ENCODE measurements at places on chromosomes 2 and 18. TPM values are rescaled to one million over a fixed set of nuclear protein-coding genes. Genes with fewer than 3 reads are reported as not detected.

DNA sequence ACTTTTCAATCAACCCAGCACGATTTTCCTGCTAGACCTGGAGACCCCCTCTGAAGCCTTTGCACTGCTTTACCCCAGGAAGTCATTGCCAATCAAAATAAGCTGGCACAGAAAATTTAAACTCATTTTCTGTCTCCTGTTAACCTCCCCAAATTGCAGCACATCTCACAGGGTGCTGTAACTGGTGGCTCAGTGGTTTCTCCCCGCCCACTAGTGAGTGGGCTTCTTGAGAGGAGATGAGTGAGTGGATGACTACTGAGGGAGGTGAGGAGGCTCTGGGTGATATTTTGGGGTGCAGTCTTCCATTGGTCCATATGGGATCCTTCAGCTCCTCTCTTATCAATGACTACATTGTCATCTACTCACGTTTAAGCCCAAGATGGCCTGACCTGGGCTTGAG is 239.8 kb upstream of the HS6ST1 start:
- no peak for DNase-seq

- no peak for DNase-seq
Measured at GRCh38 chr2:42913280-42913878, 121.0 kb upstream of the HAAO start.

GRCh38 chr2:152740743-152741328 is 22.4 kb downstream of the ARL6IP6 start:
- DNase-seq = no peak

GRCh38 chr2:207881902-207882301 is 112.2 kb upstream of the FZD5 start:
- DNase-seq = no peak

DNA sequence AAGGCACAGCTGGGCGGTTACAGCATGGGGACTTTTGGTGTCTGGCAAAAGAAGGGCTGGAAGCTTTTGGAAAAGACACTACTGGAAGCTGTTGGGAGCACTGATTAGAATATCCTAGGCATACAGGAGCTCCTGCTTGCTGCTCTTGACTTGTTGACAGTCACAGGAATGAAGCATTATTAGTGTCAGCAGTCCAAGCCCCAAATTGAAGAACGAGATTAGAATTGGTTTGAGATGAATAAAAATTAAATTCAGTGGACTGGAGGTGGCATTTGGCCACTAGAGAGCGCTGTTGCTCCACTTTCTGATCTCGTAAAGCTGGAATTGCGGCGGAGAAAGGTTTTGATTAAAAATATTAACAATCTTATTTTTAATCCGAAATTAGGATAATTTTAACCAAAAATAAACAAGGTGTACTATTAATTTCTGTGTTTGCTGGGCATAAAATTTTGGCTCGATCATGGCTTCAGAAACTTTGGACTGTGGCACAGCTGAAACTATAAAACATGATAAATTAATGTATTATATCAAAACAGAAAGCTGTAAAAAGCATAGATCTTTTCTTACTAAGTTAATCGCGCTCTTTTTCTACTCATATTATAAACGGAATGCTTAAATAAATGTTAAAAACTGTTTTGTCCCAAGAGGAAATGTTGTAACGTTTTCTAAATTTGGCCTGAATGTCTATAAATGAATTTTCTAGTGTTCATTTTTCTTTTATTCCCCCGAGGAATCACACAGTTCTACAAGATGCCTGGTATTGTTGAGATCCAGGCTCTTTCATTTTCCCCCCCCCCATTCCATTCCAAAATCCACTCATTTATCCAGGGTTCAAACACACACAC is 2.4 kb upstream of the HOXD8 start:
- peak; percentile 81 for DNase-seq

DNA sequence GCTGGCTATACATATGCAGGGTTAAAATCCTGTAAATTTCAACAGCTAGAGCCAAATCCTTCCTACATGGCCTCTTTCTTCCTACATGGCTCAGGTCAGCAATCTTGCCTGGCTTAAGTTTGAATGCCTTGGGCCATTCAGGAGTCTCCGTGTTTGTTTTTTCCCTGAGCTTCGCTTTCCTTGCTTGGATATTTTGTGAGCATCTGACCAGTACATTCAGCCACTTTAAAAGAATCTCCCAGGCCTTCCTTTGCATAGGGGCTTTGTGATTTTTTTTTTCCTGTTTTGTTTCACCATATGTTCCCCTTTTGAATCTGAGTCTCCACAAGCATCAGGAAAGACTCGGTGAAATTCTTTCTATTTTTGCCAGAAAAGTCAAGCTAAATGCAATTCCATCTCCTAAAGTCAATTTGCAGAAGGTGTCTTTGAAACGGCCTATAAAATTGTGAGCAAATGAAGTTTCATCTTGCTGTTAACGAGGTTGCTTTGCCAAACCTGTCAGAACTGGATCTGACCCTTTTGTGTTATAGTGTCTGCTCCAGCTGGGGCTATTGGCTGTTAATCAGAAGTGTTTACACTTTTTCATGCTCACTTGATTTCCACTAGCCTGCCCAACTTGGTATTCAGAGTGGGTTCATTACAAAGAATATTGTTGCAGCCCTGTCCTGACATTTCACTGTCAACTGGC is 256.9 kb downstream of the DCC start:
- no peak for DNase-seq

GRCh38 chr2:84131278-84131830 is 327.7 kb downstream of the SUCLG1 start:
- DNase-seq = no peak

DNA sequence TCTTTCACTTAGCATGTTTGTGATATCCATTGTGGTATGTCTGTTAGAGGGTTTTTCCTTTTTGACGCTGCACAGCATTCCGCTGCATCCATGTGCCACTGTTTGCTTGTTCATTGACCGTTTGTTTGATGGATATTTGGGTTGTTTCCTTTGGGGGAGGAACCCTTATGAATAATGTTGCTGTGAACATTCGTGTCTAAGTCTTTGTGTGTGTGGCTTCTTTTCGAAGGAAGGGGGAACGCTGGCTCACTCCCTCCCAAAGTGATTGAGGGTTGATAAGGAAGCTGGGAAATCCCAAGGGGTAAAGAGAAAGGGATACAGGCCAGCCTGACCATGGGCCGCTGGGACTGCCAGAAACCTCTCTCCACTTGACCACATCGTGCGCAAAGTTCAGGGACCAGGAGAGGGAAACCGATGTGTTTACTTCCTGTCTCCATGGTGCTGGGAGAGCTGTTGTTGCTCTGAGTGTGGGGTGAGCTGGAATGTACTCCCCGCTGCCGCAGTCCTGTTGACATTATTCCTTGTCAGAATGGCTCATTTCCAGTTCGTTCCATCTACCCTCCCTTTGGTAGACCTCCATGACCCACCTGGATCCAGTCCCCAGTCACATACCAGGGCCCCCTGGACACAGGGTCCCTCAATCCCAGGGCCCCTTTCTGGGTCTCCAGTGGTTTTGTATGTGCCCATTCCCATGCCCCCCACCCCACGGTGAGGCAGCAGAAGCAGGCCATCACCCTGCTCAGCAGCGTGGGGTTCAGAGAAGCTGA is 39.6 kb downstream of the HS1BP3 start:
- DNase-seq = no peak

- no peak for DNase-seq
Measured at GRCh38 chr18:48032876-48033789, 102.7 kb upstream of the SMAD2 start.

Gene ADCYAP1
- not detected for total RNA-seq

Gene TMEM37
- not detected for total RNA-seq

Gene ATP8B1
- not detected for total RNA-seq

Gene CD8B
- 0.94 TPM for total RNA-seq

Gene ERICH2
- total RNA-seq = not detected

Gene FBLN7
- total RNA-seq = 34.5 TPM

Gene MYOM1
- total RNA-seq = 0.40 TPM

All from activated naive CD4-positive, alpha-beta T cell treated with anti-CD3 and anti-CD28 coated beads for 36 hours (primary cell).